ENCODE measurements at places on chromosomes 6 and 20.

GRCh38 chr6:163338671-163339405 lies 75.7 kb upstream of the QKI start:
- no peak for DNase-seq

DNA sequence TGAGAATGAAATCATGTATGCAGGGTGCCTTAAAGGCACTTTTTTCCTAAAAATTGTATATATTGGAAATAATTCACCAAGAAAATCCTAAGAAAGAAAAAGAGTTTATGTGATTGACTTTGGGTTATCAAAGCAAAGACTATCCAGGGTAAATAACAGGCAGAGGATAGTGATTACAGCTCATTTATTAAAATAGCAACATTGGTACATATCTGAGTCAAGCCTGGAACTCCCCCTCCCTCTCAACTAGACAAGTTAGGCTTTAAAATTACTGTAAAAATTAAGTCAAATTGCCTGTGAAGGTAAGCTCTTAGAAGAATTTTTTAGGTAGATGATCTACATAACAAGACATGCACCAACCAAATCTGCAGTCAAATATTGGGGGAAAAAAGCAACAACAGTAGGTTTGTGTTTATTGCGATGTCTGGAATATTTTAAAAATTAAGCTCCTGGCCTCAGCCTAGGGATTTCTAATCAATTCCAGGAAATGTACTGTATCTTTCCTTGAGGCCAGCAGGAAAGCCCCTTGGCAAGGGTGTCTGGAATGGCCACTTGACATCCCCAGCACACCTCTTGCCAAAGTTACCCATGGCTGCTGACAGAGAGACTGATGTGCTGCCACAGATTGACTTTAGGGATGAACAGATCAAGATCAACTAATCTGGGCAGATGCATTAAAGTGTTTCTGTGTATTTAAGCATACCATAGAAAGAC lies 31.2 kb upstream of the HBS1L start:
- DNase-seq = no peak

- no peak for DNase-seq
Observed at GRCh38 chr20:9223296-9223695, 154.4 kb downstream of the PLCB4 start.

DNA sequence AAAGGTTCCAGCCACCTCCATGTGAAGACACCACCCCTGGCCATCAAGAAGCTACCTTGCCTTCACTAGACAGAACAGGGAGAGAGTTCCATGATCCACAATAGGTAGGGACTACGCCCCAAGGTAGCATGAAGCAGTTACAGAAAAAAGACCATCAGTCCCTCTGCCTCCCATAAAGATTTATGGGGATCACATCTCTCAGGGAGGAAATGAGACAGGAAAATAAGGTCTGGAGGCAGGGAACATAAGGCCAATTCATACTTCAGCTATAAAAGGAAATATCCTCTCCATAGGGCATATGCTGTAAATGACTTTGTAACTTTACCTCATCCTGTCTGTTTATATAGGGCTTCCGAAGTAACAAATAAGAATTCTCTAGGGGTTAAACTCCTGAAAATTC lies 129.4 kb downstream of the OR2B2 start:
- DNase-seq = no peak

- DNase-seq = no peak
Observed at GRCh38 chr20:55009066-55009465, 533.7 kb downstream of the DOK5 start.
